Mammary epithelial cell (primary cell): ENCODE measurements at places on chromosomes 5 and 9. TPM values are rescaled to one million over a fixed set of nuclear protein-coding genes. Genes with fewer than 3 reads are reported as not detected.

DNA sequence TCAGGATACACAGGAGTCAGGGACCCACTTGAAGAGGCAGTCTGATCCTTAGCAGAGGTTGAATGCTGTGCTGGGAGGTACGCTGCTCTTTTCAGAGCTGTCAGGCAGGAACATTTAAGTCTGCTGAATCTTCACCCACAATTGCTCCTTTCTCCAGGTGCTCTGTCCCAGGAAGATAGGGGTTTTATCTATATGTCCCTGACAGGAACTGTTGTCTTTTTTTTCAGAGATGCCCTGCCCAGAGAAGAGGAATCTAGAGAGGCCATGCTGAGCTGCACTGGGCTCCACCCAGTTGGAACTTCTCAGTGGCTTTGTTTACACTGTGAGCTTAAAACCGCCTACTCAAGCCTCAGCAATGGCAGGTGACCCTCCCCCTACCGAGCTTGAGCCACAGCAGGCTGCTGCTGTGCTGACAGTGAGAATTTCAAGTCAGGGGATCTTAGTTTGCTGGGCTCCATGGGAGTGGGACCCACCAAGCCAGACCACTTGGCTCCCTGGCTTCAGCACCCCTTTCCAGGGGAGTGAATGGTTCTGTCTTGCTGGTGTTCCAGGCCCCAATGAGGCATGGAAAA is 169.0 kb downstream of the FBXL17 start:
- DNase-seq: no peak

- no peak for DNase-seq
Observed at GRCh38 chr9:96532173-96532572, 82.2 kb downstream of the HABP4 start.

DNA sequence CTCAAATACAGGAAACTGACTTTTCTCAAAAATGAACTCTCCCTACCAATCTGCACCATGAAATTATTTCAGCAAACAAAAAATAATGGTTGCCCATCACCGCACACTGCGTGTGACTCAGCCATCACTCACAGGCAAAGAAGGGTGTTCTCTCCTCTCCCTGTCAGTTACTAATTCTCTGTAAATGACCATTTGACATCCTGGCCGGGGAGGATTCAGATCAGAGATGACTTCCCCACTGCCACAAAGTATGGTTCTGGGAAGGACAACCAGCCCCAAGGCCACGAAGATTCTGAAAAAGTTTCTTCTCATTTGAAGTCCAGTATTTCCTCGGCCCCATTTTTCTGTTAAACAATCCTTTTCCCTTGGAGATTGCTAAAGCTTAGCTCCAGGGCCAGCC is 199.4 kb downstream of the AUH start:
- peak; percentile 68 for DNase-seq

GRCh38 chr5:94240596-94240992 is 377.8 kb downstream of the KIAA0825 start:
- DNase-seq: no peak

- no peak for DNase-seq
Observed at GRCh38 chr9:91659529-91660495, 236.2 kb upstream of the NFIL3 start.

DNA sequence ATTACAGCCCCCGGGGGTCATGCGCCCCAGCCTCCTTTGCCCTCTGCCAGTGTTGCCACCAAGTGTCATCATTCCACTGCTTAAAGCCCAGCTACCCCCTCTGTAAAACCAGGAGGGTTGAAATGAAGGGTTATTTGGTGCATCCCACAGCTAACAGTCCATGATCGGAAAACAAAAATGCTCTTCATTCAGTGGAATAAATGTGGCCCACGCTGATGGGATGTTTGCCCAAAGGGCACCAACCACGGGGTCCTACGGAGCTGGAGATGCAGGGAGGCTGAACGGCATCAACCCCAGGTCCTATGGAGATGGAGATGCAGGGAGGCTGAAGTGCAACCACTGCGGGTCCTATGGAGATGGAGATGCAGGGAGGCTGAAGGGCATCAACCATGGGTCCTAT is 218.5 kb upstream of the IRX1 start:
- no peak for DNase-seq

GRCh38 chr9:4617752-4618151 is 44.3 kb upstream of the PLPP6 start:
- no peak for DNase-seq

- DNase-seq: no peak
Observed at GRCh38 chr9:127448112-127448805, 2.9 kb downstream of the RPL12 start.

PFN3 gene
- polyA plus RNA-seq: not detected

TPPP gene
- polyA plus RNA-seq: 0.46 TPM

ROR2 gene
- 0.03 TPM for polyA plus RNA-seq

ANGPTL2 gene
- polyA plus RNA-seq: not detected

ZNF608 gene
- polyA plus RNA-seq: 4.4 TPM
